Osteocyte (in vitro differentiated cells): ENCODE measurements at places on chromosomes 13 and 19. TPM values are rescaled to one million over a fixed set of nuclear protein-coding genes. Genes with fewer than 3 reads are reported as not detected.

DNA sequence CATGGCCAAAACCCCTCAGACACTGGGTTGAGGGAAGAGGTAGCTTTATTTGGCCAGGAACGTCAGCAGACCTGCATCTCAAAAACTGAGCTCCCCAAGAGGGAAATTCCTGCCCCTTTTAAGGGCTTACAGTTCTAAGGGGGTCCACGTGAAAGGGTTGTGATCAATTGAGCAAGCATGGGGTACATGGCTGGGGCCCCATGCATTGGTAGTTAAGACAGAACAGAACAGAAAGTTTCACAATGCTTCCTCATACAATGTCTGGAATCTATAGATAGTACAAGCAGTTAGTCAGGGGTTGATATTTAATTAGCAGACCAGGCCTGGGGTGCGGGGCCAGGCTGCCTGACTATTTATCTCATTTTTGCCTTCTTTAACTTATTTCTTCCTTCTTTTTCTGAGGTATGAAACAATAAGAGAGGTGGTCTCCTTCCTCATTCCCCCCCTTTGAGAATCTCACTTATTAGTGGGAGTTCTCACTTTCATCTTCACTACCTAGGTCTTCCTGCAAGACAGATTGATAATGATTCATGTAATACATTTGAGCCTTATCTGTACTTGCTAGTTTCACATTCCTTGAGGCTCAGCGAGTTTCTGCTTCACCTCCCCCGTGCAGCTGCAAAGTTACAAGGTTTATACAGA lies 84.8 kb downstream of the SLC25A15 start:
- DNase-seq = no peak

DNA sequence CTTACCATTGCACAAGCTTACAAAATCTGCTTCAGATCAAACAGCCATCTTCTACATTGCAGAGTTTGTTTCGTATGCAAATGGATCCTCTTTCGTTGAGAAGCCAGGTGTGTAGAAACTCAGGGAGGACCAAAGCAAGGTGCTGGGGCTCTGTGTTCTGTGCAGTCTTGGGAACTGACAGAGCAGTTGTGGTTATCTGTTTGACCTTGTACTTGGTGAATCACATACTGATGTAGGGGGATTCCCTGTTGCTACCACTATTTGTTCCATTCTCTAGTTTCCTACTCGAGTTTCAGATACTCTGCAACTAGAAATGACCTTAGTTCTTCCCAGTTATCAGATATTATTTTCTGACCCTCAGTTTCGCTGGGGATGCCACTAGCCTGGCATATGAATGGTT lies 95.2 kb upstream of the CLDN10 start:
- DNase-seq = no peak

- DNase-seq = no peak
Measured at GRCh38 chr13:60090574-60090973, 73.2 kb downstream of the DIAPH3 start.

GRCh38 chr19:7109678-7110289 lies 40.3 kb downstream of the ZNF557 start:
- DNase-seq = no peak

- no peak for DNase-seq
Measured at GRCh38 chr19:49442354-49442753, 1.0 kb upstream of the SLC17A7 start.

DNA sequence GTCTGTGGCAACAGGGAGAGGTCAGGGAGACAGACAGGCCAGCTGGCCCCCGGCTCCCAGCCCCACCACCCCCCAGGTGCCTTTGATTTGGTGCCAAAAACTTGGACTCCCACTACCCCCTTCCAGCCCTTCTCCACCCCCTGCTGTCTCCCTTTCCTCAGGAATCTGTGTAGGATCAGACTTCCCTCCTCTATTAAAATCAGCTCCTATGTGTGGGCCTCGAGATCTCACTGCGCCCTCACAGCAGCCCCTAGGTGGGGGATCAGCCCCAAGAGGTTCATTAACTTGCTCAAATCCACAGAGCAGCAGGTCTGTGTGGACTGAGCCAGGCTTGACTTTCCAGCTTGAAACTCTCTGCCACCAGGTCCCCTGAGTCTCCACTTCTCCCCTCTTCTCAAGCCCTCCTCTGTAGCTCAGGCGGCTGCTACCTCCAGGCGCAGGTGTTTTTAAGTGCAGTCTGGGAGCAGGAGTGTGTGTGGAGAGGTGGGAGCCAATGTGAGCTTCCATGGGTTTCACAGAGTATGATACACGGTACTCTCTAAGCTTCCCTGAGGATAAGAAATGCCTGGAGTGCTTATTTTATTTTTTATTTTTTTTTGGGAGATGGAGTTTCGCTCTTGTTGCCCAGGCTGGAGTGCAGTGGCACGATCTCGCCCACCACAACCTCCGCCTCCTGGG lies 1.7 kb downstream of the GAPDHS start:
- no peak for DNase-seq

DNA sequence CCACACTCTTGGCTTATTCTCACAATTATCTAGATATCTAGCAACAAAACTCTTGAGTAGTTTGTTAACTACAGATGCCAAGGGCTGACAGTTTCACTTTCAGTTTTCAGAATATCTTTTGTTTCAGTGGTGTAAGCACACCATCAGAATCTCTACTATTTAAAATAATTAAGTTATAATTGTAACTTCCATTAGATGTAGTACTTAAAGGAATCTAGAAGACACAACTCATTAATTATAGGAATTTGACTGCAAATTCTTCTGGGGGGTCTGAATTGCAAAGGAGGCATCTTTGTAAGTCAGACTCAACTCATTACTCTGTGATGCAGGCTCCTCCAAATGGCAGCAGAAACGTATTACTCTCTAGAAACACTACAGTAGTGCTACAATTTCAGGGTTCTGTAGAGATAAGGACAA lies 44.9 kb upstream of the USPL1 start:
- no peak for DNase-seq

DNA sequence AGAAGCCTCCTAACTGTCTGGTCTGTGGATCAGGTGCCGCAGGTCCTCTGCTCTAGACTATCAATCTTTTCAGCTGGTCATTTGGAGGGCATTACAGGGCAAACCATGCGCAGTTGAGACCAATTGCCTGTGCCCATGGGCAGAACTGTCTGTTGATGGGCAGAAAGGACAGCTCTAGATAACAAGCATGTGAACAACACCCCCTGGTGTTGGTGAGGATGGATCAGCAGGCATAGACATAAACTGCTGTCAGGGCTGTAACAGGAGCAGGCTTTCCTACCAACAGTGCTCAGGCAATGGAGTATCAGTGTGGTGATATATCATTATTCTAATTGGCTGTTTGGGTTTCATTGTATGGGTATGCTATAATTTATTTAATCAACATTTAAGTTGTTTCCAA lies 104.7 kb upstream of the KL start:
- DNase-seq = no peak

GRCh38 chr13:90995614-90996013 lies 351.9 kb upstream of the MIR17HG start:
- no peak for DNase-seq

DNA sequence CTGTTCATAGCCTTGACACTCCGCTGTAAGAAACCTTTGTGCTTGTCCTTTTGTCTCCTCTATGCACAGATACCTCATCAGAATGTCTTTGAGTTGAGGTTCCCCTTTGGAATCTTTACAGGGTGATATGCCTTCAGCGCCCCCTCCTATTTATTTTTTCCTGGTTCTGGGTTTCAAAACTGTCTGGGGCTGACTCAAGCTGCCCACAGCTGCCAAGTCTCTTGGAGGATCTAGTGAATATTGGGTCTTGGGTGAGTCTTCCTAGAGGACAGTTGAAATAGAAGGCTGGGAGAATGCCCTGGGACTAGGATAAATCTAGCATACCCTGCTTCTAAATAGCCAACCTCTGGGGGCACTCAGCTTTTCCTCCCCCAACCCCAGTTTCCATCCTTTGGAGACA lies 930 bp downstream of the ZNF136 start:
- DNase-seq = no peak

DNA sequence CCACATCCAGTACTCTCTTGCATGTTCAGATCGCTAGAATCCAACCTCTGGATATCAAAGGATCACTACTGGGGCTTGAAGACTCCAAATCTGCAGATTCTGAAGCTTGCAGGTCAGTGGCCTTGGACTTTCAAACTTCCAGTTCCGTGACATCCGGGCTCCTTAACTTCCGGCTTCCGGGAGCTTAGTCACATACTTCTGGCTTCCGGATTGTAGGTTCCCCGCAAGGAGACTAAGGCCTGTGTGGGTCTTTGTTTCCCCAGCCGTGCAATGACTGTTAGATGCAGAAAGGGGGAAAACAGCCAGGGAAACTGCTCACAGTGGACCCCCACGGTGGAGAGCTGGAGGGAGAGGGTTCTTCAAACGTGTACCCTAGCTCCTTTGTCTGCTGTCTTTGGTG lies 41.4 kb downstream of the ZNF333 start:
- DNase-seq = peak; percentile 34

DNA sequence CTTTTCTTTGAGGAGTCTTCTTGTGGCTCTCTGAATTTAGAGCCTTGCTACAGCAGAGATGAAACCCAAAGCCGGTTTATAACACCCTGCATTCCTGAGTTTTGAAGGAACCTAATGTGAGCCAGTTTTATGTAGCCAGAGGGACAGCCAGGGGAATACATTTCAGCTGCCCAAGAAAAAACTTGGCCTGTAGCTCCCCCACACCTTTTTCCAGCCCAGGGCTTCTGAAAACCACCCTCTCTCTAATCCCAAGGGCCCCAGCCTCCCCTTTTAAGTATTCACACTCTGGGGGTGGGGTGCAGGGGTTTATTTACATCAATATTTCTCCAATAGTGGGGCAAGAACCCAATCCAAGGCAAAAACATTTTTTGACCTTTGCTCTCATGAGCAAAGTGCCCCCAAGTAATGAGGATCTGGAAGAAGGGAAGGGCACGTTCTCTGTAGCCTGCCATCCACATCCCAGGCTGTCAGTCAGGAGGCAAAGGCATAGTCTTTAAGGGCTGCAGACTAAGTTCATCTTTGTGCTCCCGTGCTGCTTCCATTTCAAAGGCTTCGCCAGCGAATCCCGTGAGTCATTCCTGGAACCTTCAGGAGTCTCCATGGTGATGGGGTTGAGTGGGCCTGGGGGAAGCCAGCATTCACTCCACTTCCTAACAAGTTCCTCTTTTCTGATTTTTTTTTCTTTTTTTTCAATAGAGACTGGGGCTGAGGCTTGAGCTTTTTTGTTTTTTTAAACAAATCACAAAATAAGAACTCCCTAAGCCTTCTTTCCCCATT lies 33.2 kb upstream of the MEDAG start:
- no peak for DNase-seq

- no peak for DNase-seq
Measured at GRCh38 chr13:75946536-75947284, 310.6 kb downstream of the LMO7 start.

Gene ZNF430
- 13.3 and 14.9 TPM in 2 replicates for total RNA-seq

Gene BRD4
- total RNA-seq = 142 and 143 TPM in 2 replicates

Gene KIRREL2
- not detected in 2 replicates for total RNA-seq

Gene PRTN3
- total RNA-seq = not detected in 2 replicates

Gene NTN5
- 1.3 and 1.7 TPM in 2 replicates for total RNA-seq
